ENCODE measurements at places on chromosomes 16 and 17. TPM values are rescaled to one million over a fixed set of nuclear protein-coding genes. Genes with fewer than 3 reads are reported as not detected.

The DHX38 gene
- total RNA-seq, result 48.3 TPM

GRCh38 chr16:89269805-89270665, 52.5 kb downstream of the ZNF778 start:
- no peak for DNase-seq
- H3K36me3 ChIP-seq, result peaks cover 56% of the 10 kb centered on the region
- H3K4me1 ChIP-seq, result no peaks in the 10 kb centered on the region
- no peak overlapping the region for H3K4me3 ChIP-seq
- no peaks in the 10 kb centered on the region for H3K27me3 ChIP-seq

DNA sequence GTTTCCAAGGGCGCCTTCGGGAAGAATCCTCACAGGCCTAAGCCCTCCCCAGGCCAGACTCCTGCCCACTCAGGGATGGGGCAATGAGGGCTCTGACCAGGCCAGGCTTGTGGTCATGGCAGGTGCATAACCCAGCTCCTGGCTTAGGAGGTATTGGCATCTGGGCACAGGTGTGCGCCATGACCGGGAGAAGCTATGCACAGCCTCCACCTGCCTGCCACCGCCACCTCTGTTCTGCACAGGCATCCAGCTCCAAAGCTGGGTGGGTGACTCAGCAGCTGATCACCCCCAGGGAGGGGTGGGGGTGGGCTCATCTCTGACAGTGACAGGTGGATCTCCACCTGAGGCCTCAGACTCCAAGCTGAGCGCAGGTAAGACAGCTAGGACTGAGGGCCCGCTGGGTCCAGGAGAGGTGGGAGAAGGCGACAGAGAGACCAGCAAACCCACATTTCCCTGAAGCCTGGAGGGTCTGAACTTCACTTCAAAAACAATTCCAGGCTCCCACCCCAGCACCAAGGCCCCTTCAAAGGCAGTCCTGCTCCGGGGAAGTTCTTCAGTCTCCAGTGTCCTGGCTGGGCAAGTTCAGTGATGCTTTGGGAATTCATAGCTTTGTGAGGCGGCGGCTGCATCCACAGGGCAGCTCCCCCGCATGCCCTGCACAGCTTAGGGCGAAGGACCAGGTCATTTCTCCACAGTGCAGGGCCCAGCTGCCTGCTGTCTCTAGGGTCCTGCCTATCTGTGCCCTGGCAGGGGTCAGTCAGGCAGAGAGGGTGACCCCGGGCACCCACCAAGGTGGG, 121.6 kb upstream of the SMURF2 start:
- peaks cover 20% of the 10 kb centered on the region for H3K36me3 ChIP-seq
- no peak for DNase-seq
- H3K27ac ChIP-seq, result no peak overlapping the region
- peaks cover 28% of the 10 kb centered on the region for H3K4me1 ChIP-seq
- H3K27me3 ChIP-seq, result no peaks in the 10 kb centered on the region
- no peak overlapping the region for H3K4me3 ChIP-seq

DNA sequence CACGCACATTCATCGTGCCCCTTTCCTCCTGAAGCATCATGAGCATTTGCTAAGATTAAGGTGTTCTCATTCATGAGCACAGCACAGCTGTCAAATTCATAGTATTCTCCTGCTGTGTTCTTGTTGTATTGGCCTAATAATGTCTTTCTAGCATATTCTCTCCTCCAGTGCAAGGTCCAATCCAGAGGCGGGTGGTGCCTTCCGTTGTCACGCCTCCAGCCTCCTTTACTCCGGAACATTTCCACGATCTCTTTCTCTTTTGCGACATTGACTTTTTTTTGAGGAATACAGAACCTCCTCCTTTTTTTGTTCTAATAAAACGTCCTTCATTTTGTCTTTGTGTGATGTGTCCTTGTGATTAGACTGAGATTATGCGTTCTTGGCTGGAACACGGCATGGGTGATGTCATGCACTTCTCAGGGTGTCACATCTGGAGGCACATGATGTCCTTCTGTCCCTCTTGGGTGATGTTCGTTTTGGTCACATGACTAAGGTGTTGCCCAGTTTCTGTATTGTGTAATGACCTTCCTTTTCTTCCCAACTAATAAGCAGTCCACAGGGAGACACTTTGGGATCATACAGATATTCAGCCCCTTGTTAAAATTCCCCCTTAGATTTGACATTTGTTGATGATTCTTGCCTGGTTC, 66.3 kb downstream of the CLEC16A start:
- no peaks in the 10 kb centered on the region for H3K36me3 ChIP-seq
- H3K4me1 ChIP-seq, result peaks cover 23% of the 10 kb centered on the region
- H3K4me3 ChIP-seq, result no peak overlapping the region

DNA sequence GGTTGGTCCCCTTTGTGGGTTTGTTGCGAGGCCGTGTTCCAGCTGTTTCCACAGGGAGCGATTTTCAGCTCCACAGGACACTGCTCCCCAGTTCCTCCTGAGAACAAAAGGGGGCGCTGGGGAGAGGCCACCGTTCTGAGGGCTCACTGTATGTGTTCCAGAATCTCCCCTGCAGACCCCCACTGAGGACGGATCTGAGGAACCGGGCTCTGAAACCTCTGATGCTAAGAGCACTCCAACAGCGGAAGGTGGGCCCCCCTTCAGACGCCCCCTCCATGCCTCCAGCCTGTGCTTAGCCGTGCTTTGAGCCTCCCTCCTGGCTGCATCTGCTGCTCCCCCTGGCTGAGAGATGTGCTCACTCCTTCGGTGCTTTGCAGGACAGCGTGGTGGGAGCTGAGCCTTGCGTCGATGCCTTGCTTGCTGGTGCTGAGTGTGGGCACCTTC, 27.3 kb upstream of the STH start:
- no peak for DNase-seq
- H3K36me3 ChIP-seq, result no peaks in the 10 kb centered on the region
- no peak overlapping the region for H3K27ac ChIP-seq

GRCh38 chr17:35252651-35253050, 9.8 kb downstream of the SLFN5 start:
- H3K27me3 ChIP-seq, result no peaks in the 10 kb centered on the region
- H3K36me3 ChIP-seq, result no peaks in the 10 kb centered on the region
- no peak for DNase-seq
- peaks cover 40% of the 10 kb centered on the region for H3K4me1 ChIP-seq

GRCh38 chr17:33267271-33267790, 25.8 kb downstream of the ASIC2 start:
- no peaks in the 10 kb centered on the region for H3K4me1 ChIP-seq
- no peaks in the 10 kb centered on the region for H3K27me3 ChIP-seq

DNA sequence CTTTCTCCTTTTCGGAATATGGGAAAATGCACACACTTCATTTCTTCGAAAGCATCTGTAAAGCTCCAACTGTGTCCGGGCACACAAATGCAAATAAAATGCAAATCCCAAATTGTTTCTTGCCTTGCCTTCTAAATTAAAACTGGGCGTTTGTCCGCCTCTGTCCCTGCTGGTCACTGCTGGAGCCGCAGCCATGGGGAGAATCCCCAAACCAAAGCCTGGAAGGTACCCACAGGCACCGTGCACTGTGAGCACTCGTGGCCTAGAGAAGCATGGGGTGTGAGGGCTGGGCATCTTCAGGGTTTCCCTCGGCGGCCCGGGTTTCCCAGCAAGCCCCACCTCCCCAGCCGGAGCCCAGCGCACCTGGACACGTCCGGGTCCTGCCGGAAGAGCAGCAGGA, 2.9 kb downstream of the SLC47A2 start:
- H3K36me3 ChIP-seq, result no peaks in the 10 kb centered on the region
- H3K27ac ChIP-seq, result no peak overlapping the region
- no peaks in the 10 kb centered on the region for H3K27me3 ChIP-seq
- DNase-seq, result no peak
- H3K4me1 ChIP-seq, result peaks cover 24% of the 10 kb centered on the region

Data from thyroid gland (tissue), 4 donors.